ENCODE measurements at places on chromosomes 11 and 22.

DNA sequence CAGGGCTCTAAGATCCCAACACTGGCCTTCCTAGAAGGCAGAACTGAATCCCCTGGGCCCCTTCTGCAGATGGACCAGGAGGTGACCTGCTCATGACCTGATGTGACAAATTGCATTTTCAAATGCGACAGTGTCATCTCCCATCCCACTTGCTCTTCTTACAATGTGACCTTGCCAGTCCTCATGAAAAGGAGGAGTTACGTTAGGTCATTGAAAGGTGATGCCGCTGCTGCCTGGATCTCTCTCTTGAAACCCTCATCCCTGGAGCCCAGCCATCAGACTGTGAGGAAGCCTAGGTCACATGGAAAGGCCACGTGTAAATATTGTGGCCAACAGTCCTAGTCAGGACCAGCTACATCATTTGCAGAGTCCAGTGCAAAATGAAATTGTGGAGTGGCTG, 5.7 kb upstream of the C1QTNF4 start:
- no peak for DNase-seq

DNA sequence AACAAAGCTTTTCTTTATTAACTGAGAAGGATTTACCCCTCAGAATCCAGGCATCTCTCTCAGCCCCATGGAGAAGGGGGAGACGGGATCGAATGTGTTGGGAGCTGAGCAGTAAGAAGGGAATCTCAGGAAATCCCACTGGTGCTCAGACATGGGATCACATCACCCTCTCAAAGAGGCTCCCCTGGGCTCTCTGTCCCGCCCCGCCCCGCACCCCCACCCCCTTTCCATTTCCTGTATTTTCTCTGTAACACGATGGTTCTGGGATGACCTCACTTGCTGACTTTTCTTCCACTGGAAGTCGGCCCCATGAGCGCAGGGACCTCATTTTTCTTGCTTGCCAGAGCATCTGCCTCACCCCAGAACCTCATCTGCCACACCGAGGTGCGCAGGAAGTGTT, 100.0 kb downstream of the RPS6KA4 start:
- DNase-seq: no peak

GRCh38 chr22:48096411-48096810, 1334.0 kb downstream of the TBC1D22A start:
- DNase-seq: no peak

GRCh38 chr11:69157822-69158231, 2.1 kb downstream of the SMIM38 start:
- no peak for DNase-seq

DNA sequence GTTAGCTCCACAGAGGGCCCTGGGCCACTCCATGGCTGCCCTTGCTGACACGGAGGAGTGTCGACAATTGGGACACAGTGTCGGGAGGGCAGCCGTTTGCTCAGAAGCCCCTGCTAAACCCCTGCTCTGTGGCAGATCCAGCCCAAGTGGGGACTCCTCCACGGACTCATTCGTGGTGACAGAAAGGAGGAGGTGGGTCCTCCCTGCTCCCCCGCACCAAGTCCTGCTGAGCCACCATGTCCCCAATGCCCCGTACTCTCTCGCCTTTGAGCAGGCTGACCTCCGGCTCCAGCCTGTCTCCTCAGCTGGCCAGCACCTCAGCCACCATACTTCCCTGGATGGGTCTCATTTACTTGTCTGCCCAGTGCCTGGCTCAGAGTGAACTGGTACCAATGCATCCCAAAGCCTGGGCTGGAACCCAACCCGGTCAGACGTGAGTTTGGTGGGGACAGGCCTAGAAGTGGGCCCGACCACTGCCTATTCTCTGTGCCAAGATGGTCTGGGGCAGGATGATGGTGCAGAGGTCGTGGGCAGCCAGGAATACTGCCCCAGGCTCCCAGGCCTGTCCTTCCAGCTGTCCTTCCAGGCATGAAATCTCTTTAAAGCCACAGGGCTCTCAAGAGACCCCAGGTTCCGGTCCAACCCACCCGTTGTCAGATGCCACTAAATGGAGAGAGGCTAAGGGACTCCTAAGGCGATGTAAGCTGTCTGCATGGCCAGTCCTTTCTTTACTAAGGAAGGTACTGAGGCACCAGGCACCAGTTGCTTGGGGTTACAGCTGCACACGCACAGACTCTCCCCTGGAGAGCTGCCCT, 4.3 kb downstream of the CBX6 start:
- DNase-seq: no peak

DNA sequence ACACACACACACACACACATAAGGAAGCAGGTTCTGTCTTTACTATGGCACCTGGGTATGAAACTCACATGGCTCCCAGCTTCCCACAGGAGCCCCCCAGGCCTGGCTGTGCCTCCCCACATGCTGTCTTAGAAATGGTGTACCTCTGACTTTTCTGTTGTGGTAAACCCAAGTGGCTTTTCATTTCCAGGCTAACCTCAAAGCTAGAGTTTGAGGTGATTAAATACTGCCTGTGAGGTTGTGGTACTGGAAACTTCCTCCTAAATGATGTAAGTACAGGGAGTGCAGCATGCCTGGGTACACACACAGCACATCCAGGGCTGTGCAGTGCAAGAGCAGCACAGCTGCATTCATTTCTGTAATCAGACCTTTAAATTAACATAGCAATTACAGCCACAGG, 34.4 kb downstream of the ME3 start:
- DNase-seq: no peak

DNA sequence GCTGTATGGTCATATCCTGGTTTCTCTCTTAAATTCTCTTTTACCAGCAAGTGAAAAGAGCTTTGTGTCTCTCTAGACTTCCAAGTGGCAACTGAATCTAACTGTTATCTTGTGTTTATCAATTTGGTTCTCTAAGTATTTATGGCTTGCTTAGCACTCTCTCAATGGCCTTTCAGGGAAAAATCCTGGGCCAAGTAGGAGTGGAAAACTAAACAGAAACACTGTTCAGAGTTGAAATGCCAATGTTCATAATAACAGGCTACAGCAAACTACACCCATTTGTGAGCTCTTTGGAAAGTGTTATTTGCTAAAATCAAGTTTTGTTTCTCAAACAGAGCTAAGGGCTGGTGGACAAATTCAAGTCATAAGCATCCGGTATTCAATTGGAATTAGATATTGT, 10.1 kb downstream of the MMP12 start:
- DNase-seq: no peak

GRCh38 chr11:75492181-75492820, 33.4 kb downstream of the GDPD5 start:
- no peak for DNase-seq

GRCh38 chr22:32308191-32308590, 49.5 kb upstream of the RFPL3 start:
- DNase-seq: no peak

DNA sequence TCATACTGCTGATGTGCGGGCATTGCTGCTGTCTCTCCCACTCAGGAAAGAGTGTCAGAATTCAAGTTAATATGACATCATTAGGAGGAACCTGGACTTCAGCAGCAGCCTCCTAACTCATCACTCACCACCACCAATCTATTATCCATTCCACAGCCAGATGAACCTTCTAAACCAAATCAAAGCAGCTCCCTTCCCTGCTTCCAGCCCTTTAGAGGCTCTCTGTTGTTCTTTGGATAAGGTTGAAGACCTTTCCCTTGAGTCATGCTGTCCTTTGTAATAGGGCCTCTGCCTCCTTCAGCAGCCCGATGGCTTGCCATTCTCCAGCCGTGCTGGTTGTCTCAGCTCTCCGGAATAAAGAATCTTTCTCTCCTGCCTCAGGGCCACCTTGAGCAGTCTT, 301.3 kb downstream of the DDX10 start:
- no peak for DNase-seq

DNA sequence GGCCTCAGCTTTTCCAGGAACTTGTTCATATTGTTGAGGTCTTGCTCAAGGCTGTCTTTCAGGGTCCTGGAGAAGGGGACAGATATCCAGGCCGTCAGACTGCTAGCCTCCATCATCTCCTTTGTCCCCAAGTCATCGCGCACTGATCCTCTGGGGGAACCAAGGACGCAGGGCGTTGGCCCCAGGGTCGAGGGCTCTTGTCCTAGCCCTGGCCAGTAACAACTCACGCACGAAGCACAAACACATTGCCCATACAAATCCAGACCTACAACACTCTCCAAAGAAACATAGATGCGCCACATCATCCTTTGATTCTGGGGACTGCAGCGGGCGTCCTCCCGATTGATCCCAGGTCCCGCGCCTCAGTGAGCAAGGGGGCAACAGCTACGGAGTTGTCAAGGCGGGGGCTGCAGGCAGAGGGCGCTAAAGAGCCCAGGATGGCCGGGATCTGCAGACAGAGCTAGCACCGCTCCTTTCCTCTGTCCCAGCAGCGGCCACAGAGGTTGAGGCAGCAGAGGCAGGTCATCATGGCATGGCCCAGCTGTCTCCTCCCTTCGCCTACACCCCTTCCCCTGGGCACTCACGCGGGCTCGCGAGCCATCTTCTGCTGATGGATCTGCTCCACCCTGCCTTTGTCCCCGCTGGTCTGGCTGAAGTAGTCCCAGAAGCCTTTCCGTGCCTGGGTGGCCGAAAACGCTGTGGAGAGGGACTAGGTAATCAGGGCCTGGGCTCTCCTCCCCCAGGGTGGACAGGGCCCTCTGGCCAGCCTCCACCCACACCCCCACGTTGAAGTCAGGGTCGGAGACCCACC, 472 bp downstream of the APOA5 start:
- DNase-seq: peak; percentile 32

DNA sequence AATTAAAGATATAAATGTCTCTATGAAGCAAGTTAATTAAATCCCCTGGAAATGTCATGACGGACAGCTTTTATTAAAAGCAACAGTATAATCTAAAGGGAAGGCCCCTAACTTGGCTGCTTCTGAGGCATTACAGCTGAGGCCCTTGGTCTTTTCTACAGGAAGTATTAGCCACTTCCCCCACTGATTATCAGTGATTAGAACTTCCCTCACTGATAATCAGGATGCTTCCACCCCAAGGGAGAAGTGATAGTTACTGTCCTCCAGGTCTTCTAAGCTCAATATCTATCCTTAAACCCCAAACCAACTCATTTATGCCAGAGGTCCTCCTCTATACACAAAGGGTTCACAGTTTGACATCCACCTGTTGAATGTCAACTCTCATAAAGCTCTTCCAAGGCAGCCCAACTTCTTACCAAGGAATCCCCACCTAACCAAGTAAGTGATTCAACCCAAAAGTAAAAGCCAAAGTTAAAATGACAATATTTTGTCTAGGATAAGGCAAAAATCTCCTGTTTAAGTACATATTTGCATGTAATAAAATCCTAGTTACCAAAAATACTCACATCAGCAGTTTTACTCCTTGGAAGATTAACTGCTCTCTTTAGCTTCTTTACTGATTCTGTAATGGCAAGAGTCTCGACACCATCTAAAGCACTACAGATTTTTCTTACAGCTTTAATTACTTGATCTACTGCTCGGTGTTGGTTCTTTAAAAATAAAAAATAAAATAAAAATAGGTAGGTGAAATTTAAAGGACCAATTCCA, 58.6 kb upstream of the RPS13 start:
- DNase-seq: no peak

DNA sequence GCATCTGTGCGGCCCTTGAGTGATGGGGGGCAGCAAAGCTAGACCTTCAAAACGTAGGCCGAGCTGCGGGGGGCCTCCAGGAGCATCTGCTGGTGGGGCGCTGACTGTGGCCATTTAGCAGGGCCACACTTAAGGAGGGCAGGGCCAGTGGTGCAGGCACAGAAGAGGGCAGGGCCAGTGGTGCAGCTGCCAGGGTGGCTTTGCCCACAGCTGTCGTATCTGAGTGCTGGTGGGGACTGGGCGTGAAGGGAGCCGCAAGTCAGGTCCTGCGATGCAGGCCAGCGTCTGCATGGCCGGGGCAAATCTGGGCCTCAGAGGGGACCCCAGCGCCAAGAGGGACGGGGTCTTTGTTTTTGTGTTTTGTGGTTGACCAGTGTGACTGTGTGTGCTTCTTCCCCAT, 27.7 kb downstream of the RNH1 start:
- no peak for DNase-seq

- DNase-seq: no peak
These were observed 13.3 kb downstream of the TTC38 start for GRCh38 chr22:46280999-46281623.

DNA sequence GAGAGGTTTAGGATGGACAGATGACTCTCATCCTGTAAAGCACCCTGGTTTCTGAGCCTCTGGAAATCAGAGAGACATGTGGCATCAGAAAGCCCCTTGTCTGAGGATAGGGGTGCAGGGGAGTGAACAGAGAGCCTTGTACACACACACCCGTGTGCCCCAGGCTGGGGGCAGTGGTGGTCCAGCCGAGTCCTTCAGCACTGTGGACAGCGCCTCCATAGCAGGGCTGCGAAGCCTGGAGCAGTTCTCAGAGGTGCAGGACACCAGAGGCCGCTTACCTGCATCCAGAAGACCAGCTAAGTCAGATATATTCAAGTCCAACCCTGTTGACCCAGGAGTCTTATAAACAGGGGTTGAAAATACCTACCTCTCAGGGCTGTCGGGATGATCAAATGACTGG, 11.5 kb upstream of the IGSF9B start:
- DNase-seq: no peak

DNA sequence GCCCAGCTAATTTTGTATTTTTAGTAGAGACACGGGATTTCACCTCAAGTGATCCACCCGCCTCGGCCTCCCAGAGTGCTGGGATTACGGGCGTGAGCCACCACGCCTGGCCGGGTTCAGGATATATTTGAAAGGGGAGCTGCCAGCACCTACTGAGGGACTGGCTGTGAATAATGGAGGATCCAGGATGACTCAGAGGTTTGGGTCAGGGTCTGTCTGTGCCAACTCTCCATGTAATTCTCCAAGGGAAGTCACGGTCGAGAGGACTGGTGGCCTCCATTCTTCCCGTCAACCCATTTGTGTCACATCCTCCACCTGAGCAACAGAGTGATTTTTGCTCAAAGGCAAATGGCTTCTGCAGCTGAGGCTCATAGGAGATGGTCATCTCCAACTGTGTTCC, 3.6 kb upstream of the ARRB1 start:
- no peak for DNase-seq

DNA sequence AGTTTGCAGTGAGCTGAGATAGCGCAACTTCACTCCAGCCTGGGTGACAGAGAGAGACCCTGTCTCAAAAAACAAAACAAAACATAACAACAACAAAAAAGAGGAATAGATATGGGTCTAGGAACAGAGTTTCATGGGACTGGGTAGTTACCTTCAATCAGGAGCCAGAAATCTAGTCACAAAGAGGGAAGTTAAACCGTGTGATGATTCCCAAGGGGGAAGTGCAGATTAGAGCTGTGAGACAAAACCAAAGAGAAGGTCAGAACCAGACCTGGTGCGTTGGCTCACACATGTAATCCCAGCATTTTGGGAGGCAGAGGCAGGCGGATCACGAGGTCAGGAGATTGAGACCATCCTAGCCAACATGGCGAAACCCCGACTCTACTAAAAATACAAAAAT, 42.1 kb upstream of the LARGE1 start:
- DNase-seq: no peak

- no peak for DNase-seq
These were observed 264.4 kb downstream of the CTTN start for GRCh38 chr11:70662691-70663098.

DNA sequence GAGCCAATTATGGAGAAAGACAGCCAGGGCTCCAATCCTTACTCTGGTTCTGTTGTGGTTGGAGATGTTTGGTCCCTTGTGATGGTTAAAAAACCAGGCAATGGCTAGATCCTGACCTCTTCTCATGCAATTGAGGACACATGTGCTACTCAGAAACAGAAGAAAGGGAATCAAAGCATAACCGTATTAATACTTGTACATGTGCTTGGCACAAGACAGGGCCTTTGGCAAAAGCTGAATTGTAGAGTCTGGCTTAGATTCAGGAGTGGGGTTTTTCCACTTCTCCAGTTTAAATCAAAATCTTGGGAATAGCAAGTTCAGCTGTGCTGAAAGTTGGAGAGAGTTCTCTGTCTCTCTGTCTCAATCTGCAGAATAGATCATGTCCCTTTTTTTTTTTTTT, 80.1 kb upstream of the E2F8 start:
- no peak for DNase-seq

Measured in thoracic aorta (tissue), 2 donors.